ENCODE measurements at places on chromosomes 7 and 10.

GRCh38 chr7:68205826-68206225 is 1209.2 kb downstream of the TYW1 start:
- DNase-seq: no peak

DNA sequence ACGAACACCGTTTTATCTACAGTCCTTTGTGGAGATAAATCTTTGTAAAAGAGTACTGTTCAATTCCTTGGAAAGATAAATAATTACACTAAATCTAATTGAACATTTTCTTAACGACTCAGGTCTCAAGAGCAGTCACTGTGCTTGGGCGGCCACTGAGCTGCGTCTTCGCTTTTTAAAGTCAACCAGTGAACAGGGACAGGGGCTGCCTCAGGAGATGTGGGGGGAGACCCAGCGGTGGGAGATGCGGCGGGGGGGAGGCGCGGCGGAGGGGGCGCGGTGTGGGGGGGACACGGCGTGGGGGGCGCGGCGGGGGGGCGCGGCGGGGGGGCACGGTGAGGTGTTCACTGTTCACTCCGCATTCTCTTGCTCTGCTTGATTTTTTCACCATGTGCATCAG is 39.8 kb downstream of the CAMK2B start:
- DNase-seq: no peak

- no peak for DNase-seq
Measured at GRCh38 chr10:70599791-70600190, 2.8 kb downstream of the PRF1 start.

GRCh38 chr10:88840104-88840503 is 11.5 kb downstream of the ANKRD22 start:
- DNase-seq: no peak

DNA sequence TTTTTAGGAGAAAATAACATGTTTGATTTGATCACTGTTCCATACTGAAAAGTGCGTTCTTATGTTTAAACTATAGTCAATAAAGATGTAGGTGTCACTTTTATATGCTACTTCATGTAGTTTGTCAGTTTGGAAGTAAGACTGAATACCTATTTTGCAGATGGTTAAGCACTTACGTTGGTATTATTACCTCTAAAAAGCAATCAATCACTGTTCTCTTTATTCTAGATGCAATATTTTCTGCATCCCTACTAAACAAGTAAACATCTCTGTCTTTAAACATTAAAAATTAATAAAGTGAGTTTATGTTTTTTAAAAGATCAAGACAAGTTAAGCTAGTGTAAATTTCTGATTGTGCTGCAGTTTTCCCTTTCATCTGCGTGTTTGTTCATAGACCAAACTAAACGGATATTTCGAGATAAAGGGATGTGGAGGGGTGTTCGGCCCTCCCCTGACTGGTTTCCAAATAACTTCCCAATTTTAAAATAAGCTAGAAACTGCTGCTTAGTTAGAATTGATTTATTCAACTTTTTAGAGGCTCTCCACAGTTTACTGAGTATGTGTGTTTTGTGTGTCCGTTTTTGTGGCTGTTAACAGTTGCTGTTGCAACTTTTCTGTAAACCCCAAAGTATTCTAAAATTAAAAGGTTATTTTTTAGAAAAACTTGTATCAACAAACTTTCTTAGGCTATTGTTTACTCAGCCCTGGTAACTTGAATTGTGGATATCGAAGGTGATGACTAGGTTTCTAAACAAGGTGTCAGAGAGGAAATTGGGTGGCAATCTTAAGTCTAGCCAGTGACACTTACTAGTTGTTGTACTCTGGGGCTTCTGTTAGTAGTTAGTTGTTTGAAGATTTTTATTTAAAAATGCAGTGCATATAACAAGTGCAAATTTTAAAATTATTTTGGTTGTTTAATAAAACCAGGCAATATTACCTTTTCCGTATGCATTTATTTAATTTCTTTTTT is 974 bp downstream of the KIF11 start:
- no peak for DNase-seq

DNA sequence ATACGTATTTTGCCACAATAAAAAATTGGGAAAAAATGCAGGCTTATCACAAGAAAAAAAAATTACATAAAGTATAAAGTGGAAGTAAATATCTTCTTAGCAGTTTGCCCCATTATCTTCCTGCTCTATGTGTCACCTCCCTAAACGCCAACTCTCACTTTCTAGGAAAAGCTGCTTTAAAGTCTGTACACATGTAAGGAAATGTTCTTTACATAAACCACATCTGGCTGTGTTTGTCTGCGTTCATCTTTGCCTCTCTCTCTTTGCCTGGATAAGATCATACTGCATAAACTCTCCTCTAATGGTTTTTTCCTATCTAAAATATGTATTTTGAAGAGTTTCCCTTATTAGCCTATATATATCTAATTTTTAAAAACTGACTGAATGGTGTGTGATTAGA is 23.0 kb upstream of the UMAD1 start:
- DNase-seq: no peak

GRCh38 chr10:8180360-8181109 is 126.0 kb downstream of the GATA3 start:
- DNase-seq: no peak

DNA sequence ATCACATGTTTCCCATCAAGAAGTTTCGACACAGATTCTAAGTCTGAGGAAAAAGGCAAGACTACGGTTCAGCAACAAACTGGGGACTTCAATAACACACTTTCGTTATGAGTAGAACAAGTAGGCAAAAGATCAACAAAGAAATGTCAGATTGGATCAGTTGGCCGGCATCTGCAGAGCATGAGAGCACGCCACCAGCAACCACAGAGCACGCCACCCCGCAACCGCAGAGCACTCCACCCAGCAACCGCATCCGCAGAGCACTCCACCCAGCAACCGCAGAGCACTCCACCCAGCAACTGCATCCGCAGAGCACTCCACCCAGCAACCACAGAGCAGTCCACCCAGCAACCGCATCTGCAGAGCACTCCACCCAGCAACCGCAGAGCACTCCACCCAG is 89.7 kb upstream of the FAM20C start:
- no peak for DNase-seq

- no peak for DNase-seq
Measured at GRCh38 chr10:115005771-115006170, 67.8 kb downstream of the TRUB1 start.

Data from left hindlimb (tissue), 1 donor.